A549 treated with GW870086 at 1 μM for 4 hours (cell line): ENCODE measurements at places on chromosomes 11 and 22. TPM values are rescaled to one million over a fixed set of nuclear protein-coding genes. Genes with fewer than 3 reads are reported as not detected.

MRPL40 gene
- total RNA-seq, result 41.5 to 55.9 TPM (median 46.7 TPM) in 5 replicates

ZP1 gene
- 0.13 to 0.32 TPM (median 0.29 TPM) in 3 of 5 replicates, not detected in the others for total RNA-seq

MAPK11 gene
- total RNA-seq, result 5.2 to 7.6 TPM (median 6.5 TPM) in 5 replicates

BLID gene
- 0.16 to 0.17 TPM in 2 of 5 replicates, not detected in the others for total RNA-seq

MYEOV gene
- total RNA-seq, result 105 to 115 TPM (median 113 TPM) in 5 replicates

LRRC56 gene
- total RNA-seq, result 0.54 to 0.97 TPM (median 0.77 TPM) in 5 replicates

PLAAT2 gene
- total RNA-seq, result 0.51 to 1.3 TPM (median 0.89 TPM) in 5 replicates

FAM227A gene
- total RNA-seq, result 0.49 to 1.2 TPM (median 0.68 TPM) in 5 replicates

GRIA4 gene
- not detected in 5 replicates for total RNA-seq

SMC1B gene
- total RNA-seq, result 0.03 TPM in 2 of 5 replicates, not detected in the others

DEPDC7 gene
- total RNA-seq, result 6.5 to 7.9 TPM (median 7.7 TPM) in 5 replicates
